ENCODE measurements at places on chromosomes 12 and 14.

- DNase-seq = no peak
Observed at GRCh38 chr12:11540615-11541310, 108.7 kb upstream of the ETV6 start.

DNA sequence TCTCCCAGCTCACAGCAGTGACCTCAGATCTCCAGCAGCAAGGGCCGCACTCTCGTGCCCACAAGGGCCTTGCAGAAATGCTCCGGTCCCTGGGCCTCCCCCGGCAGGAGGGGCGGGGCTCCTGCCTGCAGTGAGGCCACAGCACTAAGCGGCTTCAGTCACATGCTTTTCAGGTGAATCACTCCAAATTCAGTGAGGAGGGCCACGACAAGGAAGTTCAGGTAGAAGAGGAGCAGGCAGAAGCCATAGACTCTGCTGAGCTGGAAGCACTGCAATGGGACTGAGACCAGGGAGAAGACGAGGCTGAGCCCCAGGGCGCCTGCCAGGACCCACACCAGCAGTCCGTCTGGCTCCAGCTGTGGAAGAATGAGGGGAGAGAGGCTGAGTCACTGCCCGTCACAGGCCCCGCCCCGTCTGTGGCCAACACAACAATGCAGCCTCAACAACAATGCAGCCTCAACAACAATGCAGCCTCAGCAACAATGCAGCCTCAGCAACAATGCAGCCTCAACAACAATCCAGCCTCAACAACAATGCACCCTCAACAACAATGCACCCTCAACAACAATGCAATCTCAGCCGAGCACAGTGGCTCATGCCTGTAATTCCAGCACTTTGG, 35.2 kb downstream of the SLC8B1 start:
- no peak for DNase-seq

DNA sequence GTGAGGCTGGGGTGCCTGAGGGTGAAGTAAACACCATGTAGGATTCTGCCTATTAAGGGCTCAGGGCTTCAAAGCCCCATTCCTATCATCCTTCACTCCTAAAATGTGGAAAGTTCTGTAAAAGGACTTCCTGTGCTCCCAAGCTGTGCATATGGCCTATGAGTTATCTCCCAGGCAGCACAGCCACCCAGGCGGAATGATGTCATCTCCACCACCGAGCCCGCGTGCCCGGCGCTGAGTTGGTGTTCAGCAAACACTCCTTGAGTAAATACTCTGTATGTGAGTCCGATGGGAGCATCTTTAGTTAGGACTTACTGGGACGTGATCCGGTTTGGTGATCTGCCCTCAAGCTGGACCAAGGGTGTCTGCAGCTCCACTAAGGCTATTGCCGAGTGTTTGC, 437.3 kb downstream of the MED13L start:
- DNase-seq = no peak

DNA sequence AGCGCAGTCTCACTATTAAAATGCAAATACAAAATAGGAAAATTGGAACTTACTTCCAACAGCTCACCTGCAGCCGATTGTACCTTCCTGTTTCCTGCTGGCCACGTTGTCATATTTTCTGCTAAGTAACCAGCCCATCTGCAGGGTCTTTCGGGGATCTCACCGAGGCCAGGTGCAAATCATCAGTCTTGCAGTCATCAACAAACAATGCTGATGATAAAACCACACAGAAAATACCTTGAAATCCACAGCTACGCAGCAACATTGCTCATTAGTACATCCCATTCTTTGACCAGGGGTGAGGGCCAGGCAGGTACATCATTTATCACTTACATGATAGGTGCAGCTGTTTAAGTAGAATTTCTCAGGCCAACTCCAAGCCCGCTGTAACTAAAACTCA, 406.9 kb downstream of the TMEM121 start:
- DNase-seq = no peak

GRCh38 chr14:89160437-89160836, 256.6 kb downstream of the FOXN3 start:
- DNase-seq = no peak

GRCh38 chr12:94987076-94987669, 16.3 kb downstream of the NDUFA12 start:
- no peak for DNase-seq

DNA sequence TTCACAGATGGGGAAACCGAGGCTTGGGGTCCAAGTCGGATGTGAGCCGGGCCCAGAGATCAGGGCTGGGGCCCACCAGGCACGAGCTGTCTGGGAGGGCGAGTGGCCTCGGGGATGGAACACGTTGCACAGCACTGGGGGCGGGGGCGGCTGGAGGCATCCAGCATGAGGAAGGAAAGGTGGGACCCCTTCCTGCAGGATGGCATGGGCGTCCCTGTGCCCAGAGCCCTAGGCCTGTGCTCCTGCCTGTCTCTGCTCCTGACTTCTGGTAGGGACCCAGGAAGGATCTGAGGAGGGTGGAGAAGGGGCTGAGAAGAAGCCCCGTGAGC, 183.4 kb downstream of the KIF26A start:
- DNase-seq = no peak

GRCh38 chr12:56013482-56013881, 7.4 kb upstream of the IKZF4 start:
- no peak for DNase-seq

GRCh38 chr12:121263206-121263935, 33.1 kb downstream of the CAMKK2 start:
- DNase-seq = no peak

- no peak for DNase-seq
Observed at GRCh38 chr12:53777936-53778644, 26.3 kb upstream of the CISTR start.

DNA sequence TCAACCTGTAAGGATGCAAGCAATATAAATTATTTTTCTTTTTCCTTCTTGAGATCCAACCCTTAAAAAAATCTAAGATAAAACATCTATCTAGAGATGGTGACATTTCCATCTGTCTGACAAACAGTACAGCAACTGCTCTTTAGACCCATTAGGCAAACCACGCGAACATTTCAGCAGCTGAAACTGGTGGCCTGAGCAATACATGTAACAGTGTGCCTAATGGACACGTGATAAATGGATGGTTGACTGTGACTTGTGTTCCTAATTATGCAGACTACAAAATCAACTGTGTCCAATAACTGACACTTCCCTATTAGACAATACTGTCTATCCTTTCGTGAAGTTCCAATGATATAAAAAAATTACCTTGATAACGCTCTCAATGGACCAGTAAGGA, 18.9 kb downstream of the E2F7 start:
- DNase-seq = no peak
